ENCODE measurements at places on chromosomes 2 and 18. TPM values are rescaled to one million over a fixed set of nuclear protein-coding genes. Genes with fewer than 3 reads are reported as not detected.
A peak's percentile ranks its signal among the peaks of the same experiment; 100 is the strongest.

PTPRN gene
- total RNA-seq, result not detected

C2orf72 gene
- total RNA-seq, result not detected

PJVK gene
- total RNA-seq, result 7.9 TPM

OSBPL1A gene
- total RNA-seq, result 0.63 TPM

BOLL gene
- not detected for total RNA-seq

NDUFAF7 gene
- 35.4 TPM for total RNA-seq

- DNase-seq, result no peak
Observed at GRCh38 chr18:70428439-70428838, 139.6 kb downstream of the SOCS6 start.

DNA sequence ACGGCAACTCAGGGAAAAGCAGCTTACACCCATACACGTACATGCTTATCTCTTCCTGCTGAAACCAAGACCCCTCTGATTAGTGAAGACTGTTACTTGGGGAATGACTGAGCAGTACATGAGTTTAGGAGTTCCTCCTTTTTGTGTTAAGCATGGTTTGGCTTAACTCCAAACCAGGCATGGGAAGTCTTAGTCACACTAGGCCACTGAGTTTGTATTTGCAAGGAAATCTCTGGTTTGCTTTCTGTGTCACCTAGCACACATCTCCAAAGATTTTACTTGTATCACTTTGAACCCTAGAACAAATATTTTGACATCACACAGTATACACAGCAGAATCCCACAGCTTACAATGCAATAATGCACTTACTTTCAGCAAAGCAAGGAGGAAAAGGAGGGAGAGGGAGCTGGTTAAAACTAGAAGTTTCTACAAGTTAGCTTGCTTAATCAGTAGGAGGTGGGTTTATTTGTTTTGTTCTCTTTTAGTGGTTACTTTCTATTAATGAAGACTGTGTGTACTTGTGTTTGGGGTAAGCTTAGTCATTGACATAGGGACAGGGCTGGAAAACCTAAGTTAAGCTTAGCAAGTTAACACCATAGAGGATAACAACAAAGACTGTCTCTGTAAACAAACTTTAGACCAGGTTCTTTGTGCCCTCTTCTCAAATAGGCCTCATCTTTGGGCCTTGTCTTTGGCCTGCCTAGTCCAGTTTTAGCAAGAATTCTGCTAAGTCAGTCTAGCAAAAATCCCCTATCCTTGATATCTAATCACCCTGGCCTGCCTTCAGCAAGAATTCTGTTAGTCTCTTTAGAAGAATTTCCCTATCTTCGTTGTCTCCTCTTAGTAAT is 219.4 kb downstream of the MREG start:
- no peak for DNase-seq

- DNase-seq, result no peak
Observed at GRCh38 chr2:239378021-239378917, 22.6 kb downstream of the HDAC4 start.

DNA sequence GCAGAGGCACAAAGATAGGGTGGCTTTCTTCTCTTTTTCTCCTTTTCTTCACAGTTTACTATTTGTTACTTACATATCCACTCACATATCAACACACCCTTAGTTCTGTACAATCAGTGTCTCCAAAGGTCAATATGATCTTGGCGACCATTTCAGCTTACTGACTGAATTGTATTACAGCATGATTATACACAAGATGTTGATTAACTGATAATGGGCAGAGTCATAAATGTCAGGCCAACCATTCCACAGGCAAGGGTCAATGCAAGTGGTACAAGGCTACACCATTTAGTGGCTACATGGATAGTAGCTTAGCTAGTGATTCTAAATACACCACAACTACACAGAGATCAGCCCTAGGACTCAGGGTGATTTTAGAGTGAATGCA is 20.4 kb upstream of the SP3 start:
- no peak for DNase-seq

DNA sequence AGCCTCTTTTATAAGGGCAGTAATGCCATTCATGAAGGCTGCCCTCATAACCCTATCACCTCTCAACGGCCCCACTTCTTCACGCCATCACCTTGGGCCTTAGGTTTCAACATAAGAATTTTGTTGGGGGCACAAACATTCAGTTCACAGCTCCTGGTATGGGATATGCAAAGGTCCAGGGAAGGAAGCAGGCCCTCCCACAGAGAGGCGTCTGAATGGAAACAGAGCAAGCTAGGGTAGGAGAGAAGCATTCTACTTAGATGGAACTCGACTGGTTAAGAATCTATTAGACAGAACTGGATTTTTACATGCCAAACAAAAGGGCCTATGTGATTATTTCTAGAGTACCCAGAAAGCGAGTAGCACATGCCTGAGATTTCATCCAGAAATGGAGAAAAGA is 42.8 kb downstream of the PROKR1 start:
- DNase-seq, result no peak

DNA sequence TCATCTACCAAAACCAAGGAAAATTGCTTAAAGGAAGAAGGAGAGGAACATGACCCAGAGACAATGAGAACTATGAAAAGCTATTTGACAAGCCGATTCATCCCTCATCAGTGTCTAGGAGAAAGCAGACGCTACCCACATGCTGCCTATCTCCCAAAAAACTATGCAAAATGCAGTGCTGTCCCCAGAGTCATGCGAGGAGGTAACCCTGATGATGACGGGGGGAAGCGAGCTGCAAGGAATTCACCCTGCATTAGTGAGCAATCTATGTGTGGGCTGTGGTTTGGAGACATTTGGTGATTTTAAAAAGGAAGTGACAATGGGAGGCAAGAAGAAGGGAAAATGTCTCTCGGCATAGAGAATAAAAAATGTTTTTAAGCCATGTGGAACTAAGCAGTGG is 472.7 kb downstream of the CMPK2 start:
- no peak for DNase-seq

DNA sequence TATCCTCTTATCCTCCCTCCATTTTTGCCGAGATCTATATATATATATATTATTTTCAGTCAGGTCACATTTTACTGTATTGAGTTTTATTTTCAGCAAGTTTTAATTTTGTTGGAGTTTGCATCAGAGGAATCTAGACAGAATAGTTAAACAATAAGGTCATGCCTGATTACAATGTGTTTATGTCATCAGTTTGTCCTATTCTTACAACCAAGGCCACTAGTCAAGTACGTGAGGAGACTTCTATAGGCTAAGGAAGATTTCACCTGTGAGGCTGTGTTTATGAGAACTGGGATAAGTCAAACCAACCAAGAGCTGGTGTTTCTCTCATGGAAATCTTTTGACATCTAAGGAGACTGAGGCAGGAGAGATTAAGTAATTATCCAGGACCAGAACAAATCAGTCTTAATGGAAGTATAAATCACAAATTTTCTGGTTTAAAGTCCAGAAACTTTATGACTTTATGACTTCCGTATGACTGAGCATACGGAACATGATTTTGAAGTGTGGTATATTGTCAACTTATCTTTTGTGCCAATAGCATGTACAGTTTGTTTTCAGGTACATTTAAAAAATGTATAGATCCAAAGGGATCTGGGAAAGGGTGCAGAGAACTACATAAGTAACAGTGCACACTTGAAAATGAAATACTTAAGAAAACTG is 100.0 kb upstream of the DTNA start:
- no peak for DNase-seq

- DNase-seq, result no peak
Observed at GRCh38 chr18:45007531-45007930, 326.8 kb downstream of the SETBP1 start.

DNA sequence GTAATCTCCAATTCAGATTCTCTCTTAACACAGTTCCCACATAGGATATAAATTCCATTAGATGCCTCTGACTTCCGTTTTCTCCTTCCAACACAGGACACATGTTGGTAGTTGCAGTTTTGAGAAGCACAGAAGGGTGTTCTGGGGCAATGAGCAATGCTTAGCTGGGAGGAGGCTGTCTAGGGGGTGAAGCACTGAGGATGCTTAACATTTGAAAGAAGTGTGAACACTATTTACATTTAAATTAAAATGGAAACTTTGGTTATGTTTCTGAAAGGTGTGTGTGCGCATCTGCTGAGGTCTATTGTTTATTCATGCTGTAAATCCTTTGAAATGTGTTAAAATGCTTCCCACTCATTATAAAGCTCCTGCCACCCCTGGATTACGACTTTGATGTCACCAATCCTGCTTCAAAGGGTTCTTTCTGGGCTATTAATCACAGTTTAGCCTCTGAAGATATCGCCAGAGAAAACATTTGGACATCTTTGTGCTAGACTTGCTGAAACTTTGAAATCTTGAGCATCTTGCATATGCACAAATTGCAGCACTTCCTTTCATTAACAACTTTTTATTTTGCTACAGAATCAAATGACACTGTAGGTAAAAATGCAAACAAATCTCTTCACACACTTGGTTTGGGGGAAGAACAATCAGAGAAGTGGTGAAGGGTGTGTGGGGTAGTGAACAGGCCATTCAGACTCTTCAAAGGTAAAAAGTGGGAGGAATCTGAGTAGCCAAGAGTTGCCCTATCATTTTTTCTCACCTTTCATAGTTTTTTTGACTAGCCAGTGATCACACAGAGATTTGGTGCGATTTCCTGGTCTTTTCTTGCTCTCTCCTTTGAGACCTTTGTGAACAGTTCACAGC is 258.4 kb downstream of the MYO3B start:
- DNase-seq, result no peak

- DNase-seq, result no peak
Observed at GRCh38 chr2:223046470-223047040, 5.4 kb upstream of the KCNE4 start.

DNA sequence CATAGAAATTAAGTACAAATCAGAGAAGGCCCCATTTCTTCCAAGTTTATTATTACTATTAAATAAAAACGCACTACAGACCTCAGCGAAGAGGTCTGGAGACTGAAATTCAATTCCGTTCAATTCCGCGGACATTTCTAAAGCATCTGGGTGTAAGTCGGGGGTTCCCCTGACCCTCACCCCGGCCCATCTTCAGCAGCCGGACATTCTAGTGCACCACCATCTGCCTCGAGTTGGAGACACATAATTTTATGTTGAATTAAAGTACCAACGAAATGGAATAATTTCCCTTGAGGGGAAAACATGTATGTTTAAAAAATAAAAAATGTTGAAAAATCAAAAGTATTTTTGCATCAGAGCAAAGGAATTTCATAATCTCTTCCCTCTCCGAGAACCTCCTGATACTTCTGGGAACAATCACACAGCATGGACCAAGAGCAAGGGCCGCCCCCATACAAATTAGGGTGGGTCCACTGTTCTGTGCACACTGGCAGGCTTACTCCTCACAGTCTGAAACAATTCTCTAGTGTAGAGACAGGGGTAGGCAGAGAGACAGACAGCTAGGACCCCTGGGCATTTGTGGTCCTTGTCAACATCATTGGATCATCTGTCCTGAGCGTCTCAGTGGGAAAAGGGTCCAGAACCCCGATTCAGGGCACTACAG is 29.3 kb downstream of the MBP start:
- DNase-seq, result no peak

- DNase-seq, result peak; percentile 64
Observed at GRCh38 chr2:196066291-196067087, 2.1 kb downstream of the DNAH7 start.

- no peak for DNase-seq
Observed at GRCh38 chr2:54975598-54976492, 74.4 kb downstream of the RTN4 start.

DNA sequence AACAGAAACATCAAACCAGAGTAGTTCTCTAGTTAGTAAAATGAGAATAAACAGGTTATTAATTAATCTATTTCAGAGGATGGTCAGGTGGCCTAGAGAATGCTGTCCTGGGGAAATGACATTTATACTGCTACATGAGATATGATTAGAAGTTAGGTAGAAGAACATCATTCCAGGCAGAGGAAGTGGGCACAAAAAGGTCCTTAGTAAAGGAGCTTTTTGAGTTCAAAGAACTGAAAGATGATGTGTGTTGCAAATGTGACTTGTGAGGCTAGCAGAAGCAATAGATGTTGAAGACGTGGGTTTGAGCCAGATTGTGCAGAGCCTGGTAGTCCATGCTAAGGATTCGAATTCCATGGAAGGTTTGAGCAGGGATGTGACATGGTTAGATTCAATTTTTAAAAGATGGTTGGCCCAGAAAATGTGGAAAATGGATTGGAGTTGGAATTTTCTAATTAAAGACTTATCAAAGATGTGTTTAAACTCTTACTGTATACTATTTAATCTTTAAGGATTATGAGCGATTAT is 34.2 kb downstream of the RAB10 start:
- DNase-seq, result no peak

DNA sequence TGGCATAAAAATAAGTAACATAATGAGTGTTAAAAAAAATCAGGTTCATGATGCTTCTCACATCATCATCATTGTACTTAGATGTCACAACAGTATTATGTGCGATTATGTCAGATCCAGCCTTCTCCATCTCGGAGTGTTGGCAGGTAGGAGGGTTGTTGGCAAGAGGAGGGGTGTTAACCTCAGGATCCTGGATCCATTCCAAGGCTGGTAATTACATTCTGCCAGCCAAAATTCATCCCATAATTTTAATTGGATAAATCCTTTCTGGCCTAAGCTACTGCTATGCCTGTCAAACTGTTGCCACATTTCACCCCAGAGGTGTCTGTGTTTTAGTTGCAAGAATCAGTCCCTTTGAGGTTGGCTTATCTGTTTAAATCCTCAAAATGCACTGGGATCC is 891 bp upstream of the FTCDNL1 start:
- no peak for DNase-seq

DNA sequence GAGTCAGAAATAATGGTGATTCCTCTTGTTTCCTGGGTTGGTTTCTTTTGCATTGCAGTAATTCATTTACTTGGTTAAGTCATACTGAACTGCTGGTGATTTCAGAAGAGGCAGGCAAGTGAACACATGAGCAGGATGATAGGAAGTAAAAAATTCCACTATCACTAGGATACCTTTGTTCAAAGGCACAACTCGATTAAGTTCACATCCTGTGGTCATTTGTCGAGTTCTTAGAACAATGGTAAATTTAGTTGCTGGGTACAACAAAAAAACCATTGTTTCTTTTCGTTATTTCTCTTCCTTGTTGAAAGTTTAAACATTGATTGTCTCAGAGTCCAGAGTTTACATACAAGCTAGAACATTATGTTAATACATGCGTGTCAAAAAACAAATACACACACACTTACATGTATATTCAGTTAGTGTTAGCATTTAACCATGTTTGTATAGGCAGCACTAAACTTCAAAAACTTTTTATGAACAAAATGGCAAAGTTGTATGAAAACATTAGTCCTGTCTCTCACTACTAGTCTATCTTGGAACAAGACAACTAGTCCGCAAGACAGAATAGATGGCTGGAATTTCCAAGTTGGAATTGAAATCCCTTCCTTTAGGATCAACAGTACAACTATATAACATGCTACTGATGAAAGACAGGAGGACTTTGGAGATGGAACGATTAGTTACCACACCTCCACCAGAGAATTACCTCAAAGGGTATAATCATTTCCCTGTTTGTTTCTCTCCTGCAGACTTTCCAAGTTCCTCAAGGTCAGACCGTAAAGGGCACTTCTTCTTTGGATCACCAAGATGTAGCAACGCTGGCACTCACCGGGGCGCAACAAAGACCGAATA is 26.2 kb downstream of the STK39 start:
- no peak for DNase-seq

DNA sequence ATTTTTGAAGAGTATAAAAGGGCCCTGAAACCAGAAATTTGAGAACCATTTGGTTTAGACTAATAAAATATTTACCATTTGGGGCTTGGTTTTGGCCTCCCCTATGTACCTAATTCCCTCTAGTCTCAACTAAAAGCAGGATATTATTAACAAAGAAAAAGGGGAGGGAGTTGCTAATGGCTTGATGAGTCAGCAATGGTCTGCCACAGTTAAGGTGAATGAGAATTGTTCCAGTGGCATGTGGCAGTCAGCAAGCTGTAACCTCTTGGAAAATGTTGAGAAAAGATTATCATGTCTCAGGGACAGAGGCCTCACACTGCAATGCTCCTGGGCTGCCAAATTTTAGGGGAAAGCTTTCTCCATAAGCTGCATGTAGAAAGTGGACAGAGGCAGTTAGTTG is 20.1 kb upstream of the SLC39A10 start:
- DNase-seq, result no peak

All from B cell (primary cell).